Stimulated activated CD8-positive, alpha-beta memory T cell treated with anti-CD3 and anti-CD28 coated beads, Interleukin-12 subunit alpha, Interleukin-12 subunit beta, amount 100 ng/mL, for 1 hour (primary cell): ENCODE measurements at places on chromosomes 6 and 20.

- no peak for DNase-seq
Observed at GRCh38 chr6:155882527-155883333, 427.1 kb upstream of the NOX3 start.

- DNase-seq, result no peak
Observed at GRCh38 chr6:10081075-10081474, 333.8 kb downstream of the TFAP2A start.

DNA sequence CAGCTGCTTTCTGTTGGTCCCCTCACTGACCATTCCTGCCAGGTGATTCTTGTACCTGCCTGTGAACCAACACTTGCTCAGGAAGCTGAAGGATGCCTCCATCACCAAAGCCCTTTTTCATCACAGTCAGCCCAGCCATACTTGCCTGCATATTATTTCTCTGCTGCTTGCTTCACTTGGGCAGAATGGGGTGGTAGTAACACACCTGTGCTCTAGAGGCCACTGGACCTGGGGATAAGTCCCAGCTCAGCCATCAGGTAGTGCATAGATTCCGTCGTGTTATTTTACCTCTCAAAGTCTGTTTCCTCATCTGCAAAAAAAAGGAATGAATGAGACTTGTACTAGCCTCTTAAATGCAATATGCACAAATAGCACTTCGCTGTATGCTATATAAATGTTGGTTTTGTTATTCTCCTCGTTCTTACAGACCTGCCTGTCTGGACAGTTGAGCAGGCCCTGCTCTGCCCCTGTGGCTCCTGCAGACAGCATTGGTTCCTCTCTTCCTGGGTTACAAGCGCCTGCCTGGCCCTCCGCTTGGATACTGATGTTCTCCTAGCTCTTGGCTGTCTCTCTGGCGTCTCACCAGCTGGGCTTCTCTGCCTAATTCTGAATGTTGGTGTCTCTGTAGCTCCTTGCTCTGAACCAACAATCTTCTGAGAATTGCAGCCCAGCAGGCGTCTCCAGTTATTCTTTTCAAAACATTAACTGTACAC is 151.8 kb downstream of the UNC5CL start:
- DNase-seq, result no peak

GRCh38 chr6:17577059-17577458 is 23.0 kb upstream of the FAM8A1 start:
- no peak for DNase-seq

DNA sequence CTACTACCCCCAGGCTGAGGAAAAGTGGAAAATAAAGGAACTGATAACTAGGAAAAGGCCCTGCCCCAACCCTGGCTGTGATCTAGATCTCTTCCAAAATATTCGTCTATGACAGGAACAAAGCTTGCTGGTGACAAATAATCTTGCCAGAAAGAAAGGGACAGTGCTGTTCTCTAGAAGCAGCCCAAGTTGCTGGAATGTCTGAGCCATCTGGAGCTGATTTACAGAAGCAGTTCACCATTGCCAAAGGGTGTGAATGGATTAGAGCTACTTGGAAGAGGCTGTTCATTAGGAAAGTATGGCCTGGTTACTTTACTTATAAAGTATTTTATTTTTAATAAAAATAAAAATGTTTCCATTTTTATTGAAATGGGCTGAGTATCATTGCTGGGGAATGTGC is 146.3 kb downstream of the EPM2A start:
- DNase-seq, result no peak

DNA sequence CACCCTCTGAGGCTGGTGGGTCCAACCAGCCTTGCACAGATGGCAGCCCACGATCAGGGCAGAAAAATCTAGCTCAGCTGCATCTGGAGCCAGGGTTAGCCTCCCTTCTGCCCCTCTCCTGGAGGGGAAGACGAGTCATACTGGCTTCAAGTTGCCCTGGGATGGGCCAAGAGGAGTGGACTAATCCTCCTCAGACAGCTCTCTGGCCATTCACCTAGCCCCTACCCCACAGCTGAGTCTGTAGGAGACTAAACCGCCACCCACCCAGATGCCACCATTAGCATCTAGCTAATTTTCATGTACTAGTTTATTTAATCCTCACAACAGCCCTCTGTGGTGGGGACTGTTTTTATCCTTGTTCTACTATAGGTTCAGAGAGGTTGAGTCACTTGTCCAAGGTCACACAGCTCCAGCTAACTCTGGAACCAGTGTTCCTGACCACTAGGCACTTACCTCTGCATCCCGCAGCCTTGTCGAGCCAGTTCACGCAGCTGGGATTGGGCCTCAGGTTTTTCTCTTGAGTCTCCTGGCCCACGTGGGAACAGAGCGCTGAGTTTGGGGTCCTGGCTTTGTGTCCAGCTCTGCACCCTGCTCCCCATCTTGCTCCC is 48.5 kb upstream of the CCDC167 start:
- DNase-seq, result no peak

- no peak for DNase-seq
Observed at GRCh38 chr20:24981790-24982189, 10.8 kb downstream of the APMAP start.

DNA sequence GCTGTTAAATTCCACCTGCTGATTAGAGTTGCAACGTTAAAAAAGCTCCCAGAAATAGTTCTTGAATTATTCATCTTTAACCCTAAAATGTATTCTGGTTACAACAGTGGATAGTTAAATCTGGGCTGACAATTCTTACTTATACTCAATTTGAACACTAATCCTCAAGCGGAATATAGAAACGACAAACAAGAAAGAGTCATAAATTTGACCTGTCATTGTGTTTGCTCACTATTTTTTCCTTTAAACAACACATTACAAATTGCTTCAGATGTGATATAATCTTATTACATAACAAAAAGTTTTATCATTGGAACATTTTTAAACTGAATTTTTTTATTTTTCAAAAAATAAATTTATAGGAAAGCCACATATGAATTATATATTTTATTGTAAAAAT is 104.5 kb upstream of the RNF217 start:
- no peak for DNase-seq

- DNase-seq, result no peak
Observed at GRCh38 chr6:39714802-39715201, 10.4 kb downstream of the KIF6 start.

DNA sequence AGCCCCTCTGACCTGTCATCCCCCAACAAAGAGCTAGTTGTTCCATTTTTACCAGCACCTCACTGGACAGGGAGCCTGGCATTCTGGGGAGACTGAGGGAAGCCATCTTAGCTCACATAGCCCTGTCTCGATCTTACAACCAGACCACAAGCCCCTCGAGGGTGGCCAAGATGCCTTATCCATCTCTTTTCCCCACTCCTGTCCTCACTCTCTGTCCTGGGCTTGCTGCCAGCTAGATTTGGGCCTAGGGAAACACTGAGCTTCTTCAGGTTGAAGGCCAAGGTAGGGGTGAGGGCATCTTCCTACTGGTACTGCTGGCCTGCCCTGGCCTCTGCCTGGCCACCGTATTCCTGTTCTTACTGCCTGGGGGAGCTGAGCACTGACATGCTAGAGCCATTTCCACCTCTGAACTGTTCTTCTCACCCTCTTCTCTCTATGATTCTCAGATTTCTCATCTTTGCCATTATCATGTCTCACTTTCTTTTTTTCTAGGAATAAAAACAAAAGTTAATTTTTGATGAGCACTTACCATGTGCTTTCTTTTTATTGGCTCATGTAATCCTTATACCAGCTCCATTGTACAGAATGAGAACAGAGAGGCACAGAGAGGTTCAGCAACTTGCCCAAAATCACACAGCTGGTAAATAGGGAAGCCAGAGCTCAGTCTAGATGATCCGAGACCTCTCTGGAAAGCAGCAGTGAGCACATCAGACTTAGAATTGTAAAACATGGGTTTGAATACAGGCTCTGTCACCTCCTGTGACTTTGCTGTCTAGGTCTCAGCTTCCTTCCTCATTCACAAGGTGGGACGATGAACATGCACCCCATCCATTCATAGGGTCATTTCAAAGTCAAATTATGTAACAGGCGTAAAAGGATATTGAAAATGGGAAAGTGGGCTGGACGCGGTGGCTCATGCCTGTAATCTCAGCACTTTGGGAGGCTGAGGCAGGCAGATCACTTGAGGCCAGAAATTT is 28.7 kb downstream of the FGD2 start:
- no peak for DNase-seq

GRCh38 chr20:56731476-56731875 is 102.4 kb downstream of the TFAP2C start:
- no peak for DNase-seq

DNA sequence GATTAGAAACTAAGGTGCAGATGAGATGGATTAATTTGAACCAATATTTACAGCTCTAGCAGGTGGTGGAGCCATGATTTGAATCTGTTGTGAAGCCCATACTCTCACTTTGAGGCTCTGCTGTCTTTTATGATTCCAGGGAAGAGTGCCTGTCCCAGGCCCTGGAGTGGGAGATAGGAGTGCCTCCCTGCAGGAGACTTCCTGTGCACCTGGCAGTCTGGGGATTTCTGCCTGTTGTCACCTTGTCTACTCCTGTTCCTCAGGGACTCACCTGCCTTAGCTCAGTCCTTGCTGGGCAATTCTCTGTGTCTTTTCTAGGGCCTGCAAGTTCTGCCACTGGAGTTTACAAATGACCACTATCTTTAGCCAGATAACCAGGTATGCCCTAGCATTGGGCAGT is 46.3 kb downstream of the SCAND1 start:
- DNase-seq, result no peak

DNA sequence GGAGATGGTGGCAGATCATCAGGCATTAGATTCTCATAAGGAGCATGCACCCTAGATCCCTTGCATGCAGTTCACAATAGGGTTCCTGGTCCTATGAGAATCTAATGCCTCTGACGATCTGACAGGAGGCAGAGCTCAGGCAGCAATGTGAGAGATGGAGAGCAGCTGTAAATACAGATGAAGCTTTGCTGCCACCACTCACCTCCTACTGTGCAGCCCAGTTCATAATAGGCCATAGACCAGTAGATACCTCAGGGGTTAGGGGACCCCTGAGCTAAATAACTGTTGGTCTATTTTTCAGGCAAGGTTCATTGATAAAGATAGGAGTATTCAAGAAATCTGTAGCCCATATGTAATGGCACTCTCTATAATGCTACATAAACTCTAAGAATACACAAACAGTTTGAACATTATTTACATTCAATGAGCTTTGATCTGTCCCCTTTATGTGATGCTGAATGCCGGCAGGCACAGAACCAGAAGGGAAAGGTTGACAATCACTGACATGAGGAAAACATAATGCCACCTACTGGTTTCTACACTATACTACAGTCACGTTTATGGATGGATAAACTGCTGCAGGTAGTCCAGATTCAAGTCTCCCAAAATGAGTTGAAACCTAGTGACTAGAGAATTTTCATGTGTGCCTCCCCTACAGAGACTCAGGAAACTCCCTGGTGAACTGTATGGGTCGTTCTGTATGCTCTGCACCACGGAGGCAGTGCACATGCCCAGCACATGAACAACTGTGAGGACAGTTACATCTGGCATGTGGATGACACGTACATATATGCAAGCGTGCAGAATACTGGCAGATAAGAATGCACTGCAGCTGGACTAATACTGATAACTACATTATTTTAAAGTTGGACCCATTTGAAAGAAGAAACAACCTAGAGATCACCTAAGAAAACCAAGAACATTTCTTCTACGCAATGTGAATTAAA is 72.0 kb downstream of the DST start:
- no peak for DNase-seq

DNA sequence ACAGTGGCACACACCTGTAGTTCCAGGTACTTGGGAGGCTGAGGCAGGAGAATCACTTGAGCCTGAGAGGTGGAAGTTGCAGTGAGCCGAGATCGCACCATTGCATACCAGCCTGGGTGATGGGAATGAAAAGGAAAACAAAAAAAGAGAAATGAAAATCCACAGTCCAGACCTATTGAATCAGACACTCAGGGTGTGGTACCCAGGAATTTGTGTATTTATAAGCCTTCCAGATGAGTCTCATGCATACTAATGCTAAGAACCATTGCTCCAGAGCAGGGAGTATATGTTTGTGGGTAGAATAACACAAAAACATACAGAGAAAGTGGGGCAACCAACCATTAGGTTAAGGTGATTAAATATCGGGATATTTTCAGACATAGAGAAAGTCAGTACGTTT is 36.1 kb upstream of the PLCB4 start:
- no peak for DNase-seq

DNA sequence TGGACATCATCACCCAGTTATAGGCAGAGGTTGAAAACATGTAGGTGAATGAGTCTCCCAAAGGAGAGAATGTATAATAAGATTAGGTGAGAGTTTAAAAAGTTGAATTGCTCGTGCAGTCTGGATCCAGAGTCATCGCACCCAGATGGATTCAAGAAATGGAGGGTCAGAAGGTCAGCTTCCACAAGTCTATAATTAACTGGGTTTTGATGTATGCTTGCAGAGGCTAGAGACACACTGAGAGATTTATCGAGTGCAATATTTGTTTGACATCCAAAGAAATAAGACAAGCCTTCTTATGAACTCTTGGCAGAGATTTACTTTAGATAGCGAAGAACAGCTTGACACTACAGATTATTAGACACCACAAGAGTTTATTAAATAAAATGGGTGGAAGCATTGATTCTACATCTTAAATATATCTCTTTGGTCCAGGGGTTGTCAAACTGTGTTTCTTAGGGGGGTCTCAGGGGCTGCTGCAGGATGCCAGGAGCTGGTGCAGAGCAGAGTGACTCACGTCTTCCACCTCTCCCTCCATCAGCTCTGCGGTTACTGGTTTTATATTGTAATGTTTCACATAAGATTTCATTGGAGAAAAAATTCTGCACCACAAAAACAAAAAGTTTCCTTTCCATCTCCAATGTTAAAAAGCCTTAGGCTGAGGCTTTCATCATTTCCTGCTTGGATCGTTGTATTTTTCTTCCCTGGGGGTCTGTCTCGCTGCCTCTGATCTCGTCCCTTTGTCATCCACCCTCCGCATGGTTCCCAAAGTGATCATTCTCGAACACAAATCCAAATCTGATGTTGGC is 176.2 kb upstream of the AHI1 start:
- DNase-seq, result no peak

GRCh38 chr6:99307295-99307907 is 42.1 kb downstream of the FAXC start:
- DNase-seq, result no peak

- DNase-seq, result no peak
Observed at GRCh38 chr6:131831886-131832285, 24.1 kb downstream of the ENPP1 start.

GRCh38 chr20:16438100-16438499 is 135.1 kb downstream of the KIF16B start:
- no peak for DNase-seq

GRCh38 chr6:116530436-116530835 is 15.0 kb downstream of the TRAPPC3L start:
- no peak for DNase-seq

DNA sequence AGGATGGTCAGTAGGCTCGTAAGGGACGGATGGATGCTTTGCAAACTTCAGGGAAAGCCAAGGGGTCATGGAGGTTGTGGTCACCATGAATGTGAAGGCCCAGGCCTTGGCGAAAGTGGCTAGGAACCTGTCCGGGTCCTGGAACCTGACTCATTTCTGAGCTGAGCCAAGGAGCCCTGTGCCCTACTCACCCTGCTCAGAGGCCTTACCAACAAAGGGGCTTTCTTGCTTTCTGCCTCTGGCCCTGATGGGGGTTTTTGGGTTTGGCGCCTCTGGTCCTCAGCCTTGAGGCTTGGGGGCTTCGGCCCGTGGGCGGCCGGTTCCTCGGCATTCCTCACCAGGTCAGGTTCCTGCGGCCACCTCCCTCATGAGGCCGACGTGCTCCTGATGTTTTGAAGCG is 155.1 kb downstream of the DTNBP1 start:
- no peak for DNase-seq
